ENCODE measurements at places on chromosomes 2 and 18.

- no peak for DNase-seq
Observed at GRCh38 chr2:240912878-240913809, 7.0 kb downstream of the CROCC2 start.

DNA sequence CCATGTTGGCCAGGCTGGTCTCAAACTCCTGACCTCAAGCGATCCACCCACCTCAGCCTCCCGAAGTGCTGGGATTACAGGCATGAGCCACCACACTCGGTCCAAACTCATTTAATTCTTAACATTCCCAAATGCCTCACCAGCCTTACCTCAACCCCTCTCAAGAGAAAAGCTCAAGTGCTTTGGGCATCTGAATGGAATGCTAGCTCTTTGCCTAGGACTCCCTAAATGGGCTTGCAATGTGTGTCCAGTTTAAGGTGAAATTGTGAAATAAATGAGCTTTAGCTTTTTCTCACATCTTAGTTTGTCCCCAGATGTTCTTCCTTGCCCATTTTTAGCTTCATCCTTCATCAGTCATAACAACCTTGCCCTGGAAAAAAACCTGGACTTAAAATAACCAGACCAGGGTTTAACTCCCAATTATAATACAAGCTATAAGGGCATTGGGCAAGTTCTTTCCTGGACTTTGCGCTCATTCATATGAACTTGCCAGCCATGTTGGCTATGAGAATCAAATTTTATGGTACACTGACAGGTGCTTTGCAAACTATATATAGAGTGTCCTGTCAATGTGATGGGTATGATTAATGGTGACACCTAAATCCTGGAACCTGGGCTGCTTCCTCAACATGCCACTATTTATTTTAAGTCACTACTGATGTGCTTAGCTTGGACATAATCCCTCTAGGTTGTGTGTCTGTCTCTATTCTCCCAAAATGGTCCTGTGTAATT, 95.1 kb upstream of the SERPINE2 start:
- no peak for DNase-seq

DNA sequence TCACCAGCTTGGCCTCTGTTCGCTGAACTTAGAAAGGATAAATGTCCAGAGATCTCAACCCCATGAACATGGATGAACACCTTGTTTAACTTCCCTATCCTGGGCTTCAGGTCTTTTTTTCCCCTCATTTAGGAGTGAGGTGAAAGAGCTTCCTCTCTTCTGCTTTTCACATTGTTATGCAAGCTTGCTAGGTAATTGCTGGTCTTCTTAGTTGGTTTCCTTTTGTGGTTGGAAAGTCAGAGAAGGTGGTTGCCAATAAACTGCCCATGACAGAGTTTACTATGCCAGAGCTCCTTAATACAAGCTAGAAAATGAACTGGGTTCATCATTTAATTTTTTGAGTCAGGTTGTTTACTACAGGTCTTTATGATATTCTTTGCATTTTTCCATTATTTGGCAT, 16.6 kb downstream of the SLC9A4 start:
- no peak for DNase-seq

GRCh38 chr2:227772932-227773331, 27.2 kb downstream of the SCYGR8 start:
- no peak for DNase-seq

- DNase-seq: no peak
Observed at GRCh38 chr18:52715421-52715820, 375.4 kb downstream of the DCC start.

- no peak for DNase-seq
Observed at GRCh38 chr2:23386339-23387220, 1.6 kb downstream of the KLHL29 start.

- DNase-seq: no peak
Observed at GRCh38 chr2:86251840-86252266, 52.6 kb downstream of the MRPL35 start.

GRCh38 chr2:113167115-113167932, 6.4 kb upstream of the PSD4 start:
- no peak for DNase-seq

- DNase-seq: no peak
Observed at GRCh38 chr18:60534538-60534937, 162.0 kb upstream of the MC4R start.

DNA sequence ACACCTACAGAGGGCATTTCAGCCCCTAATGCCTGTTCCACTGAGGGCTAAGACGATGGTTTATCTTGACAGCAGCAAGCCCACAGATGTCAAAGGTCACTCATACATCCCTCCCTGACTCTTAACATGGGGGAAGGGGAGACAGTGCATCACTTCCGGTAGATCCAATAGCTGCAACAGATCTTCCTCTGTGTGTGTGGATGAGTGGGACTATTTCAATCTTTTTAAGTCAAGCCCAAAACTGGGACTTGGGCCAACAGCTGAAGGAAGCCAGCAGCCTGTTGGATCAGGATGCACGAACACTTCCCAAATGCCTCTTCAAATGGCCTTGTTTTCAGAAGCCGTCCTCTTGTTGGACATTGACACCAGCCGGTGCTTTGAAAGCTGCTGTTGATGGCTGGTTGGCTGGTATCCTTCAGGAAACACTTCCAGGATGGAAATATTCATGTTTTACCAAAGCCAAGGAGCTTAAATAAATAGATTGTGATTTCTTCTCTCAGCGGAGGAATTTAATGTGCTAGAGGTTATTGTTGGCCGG, 59.2 kb downstream of the IL1R2 start:
- no peak for DNase-seq

GRCh38 chr2:14641116-14641515, 8.6 kb downstream of the LRATD1 start:
- no peak for DNase-seq
